Stomach (tissue), 19 donors: ENCODE measurements at places on chromosomes 5 and 9. TPM values are rescaled to one million over a fixed set of nuclear protein-coding genes. Genes with fewer than 3 reads are reported as not detected.

The NEUROG1 gene
- total RNA-seq, result not detected

- H3K4me3 ChIP-seq, result no peak overlapping the region
- no peaks in the 10 kb centered on the region for H3K27me3 ChIP-seq
- no peak for DNase-seq
- H3K27ac ChIP-seq, result no peak overlapping the region
Measured at GRCh38 chr9:135326633-135327152, 152.9 kb upstream of the PPP1R26 start.

The TMEM252 gene
- not detected for total RNA-seq

The BTNL8 gene
- total RNA-seq, result 22.0 TPM

DNA sequence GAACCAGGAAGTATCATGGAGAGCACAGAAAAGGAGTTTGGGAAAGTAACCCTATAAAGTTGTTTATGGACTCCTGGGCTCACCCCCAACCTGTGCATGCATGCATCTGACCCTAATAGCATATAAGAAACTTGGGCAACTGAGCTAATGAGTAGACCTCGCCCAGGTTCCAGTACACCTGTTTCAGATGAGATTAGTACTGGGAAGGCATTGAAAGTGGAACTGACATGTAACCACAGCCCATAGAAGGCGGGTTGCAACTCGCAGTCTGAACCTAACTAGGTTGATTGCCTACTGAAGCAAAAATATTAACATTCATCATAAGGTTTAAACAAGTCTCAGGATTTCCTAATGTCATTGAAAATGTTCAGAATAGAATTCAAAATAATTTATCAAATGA is 87.0 kb downstream of the WNK2 start:
- DNase-seq, result no peak
- H3K4me3 ChIP-seq, result no peak overlapping the region
- H3K36me3 ChIP-seq, result peaks cover 30% of the 10 kb centered on the region
- no peaks in the 10 kb centered on the region for H3K4me1 ChIP-seq
- no peaks in the 10 kb centered on the region for H3K27me3 ChIP-seq
